ENCODE measurements at places on chromosomes 13 and 19.
A peak's percentile ranks its signal among the peaks of the same experiment; 100 is the strongest.

- no peak for DNase-seq
Measured at GRCh38 chr13:31207661-31208552, 8.1 kb downstream of the B3GLCT start.

DNA sequence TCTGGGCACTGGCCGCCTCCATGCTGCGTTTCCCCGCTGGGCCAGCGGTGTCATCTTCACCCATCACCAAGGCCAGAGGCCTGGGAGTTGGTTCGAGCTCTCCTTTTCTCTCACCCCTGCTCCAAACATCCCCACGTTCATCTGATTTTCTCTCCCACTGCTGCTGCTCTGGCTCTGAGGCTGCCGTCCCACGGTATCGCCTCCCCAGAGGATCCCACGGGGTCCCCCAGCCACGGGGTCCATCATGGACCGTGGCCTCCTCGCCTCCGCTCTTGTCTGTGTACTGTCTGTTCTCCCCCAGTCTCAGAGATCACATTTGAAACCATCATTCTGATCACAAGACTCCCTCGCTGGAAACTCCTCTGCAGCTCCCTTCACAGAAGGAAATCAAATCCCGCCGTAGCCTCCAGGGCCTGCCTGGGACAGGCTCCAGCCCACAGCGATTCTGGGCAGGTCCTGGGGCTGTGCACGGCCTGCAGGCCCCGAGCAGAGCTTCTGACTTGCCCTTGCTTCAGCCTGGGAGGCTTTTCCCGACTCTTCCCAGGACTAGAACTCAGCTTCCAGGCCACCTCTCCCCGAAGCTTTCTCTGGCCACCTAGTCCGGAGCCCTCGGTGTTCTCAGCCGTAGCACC is 64.2 kb downstream of the SOX1 start:
- no peak for DNase-seq

DNA sequence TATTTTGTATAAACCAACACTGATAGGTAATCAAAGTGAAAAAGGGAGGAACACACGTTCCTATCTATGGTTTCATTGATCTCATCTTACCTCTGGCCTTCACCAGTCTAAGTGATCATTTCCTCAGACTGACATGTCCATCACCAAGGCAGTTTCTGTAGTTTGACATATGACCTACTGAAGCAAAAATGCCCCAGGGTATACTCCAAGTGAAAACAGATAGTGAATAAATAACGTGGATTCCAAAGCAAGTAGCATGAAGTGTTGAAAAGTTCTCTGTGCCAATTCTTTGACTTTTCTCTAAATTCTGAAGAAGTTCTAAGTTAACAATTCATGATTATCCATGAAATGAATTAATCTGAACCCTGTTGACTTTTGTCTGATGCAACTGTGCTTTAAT is 334.2 kb upstream of the SGCG start:
- DNase-seq = no peak

DNA sequence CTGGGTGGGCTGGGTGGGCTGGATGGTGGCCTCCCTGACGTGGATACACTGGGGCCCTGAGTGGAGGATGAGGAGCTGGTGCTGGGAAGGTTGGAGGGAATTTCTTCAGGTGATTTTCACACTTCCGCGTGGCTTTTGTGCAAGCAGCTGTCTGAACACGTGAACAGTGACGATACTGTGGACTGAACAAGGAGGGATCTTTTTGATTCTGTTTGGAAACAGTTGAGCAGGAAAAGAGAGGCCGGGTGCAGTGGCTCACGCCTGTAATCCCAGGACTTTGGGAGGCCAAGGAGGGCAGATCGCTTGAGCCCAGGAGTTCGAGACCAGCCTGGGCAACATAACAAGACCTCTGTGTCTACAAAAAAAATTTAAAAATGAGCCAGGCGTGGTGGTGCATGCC is 9.1 kb upstream of the GTF2F1 start:
- DNase-seq = no peak

- no peak for DNase-seq
Measured at GRCh38 chr19:3778899-3779723, 7.1 kb downstream of the MATK start.

- no peak for DNase-seq
Measured at GRCh38 chr19:47133021-47133471, 2.4 kb downstream of the SAE1 start.

- DNase-seq = no peak
Measured at GRCh38 chr19:38692458-38693379, 45.3 kb downstream of the ACTN4 start.

DNA sequence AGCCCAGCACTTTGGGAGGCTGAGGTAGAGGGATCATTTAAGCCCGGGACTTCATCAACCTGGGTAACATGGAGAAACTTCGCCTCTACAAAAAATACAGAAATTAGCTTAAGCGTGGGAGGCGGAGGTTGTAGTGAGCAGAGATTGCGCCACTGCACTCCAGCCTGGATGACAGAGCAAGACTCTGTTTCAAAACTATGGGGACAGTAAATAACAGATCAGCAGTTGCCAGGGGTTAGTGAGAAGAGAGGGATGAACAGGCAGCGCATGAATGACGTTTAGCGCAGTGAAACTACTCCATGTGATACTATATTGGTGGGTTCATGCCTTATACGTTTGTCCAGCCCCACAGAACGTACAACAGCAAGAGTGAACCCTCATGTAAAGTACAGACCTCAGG is 7.1 kb upstream of the ICAM3 start:
- DNase-seq = peak; percentile 84

DNA sequence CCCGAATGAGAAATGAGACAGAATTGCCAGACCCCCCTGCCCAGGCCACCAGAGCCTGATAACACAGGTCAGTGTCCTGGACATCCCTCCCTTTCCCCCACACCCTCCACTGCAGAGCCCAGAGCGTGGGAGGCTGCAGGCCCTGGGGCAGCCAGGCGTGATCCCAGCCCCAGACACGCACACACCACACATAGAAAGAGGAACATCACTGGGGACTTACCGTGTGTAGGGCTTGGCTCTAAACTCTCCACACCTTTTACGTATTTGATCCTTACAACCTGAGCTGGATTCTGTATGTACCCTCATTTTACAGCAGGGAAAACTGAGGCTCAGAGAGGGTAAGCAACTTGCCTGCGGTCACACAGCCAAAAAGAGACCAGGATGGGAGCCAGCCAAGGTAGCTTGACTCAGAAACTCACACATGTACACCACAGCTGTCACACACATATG is 334 bp upstream of the ANGPTL6 start:
- DNase-seq = no peak

- DNase-seq = no peak
Measured at GRCh38 chr13:112014857-112015256, 52.1 kb upstream of the SOX1 start.

- no peak for DNase-seq
Measured at GRCh38 chr13:99322297-99323103, 15.3 kb upstream of the GPR183 start.

DNA sequence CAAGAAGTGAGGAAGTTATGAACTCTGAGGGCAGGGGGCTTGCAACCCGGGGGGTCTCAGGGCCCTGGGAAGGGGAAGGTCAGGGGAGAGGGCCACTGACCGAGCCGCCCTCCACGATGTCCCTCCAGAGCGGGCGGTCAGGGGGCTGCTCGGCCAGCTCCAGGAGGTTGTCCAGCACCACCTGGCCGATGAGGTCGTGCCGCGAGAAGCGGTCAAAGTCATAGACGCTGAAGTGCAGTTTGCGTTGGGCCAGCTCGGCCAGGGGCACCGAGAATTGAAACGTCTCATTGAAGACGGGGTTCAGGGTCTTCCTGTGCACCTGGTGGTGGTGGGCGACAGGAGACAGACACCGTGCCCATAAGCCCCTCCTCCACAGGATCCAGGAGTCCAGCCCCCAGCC is 10.5 kb downstream of the SYT3 start:
- no peak for DNase-seq

DNA sequence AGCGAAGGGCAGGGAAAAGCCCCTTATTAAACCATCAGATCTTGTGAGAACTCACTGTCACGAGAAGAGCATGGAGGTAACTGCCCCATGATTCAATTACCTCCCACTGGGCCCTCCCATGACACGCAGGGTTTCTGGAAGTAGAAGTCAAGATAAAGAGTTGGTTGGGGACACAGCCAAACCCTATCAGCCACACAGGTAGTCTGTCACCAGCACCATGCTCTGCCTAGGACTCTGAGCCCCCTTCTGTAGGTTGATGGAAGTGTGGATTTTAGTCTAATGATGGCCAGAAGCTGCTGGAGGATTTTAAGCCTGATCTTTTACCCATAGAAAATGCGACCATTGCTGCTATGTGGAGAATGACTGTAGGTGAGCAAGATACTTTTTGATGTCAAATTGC is 60.8 kb downstream of the ARHGEF7 start:
- DNase-seq = no peak

- DNase-seq = no peak
Measured at GRCh38 chr13:86933676-86934075, 737.5 kb upstream of the SLITRK5 start.

- no peak for DNase-seq
Measured at GRCh38 chr19:30235946-30236345, 136.2 kb upstream of the ZNF536 start.

DNA sequence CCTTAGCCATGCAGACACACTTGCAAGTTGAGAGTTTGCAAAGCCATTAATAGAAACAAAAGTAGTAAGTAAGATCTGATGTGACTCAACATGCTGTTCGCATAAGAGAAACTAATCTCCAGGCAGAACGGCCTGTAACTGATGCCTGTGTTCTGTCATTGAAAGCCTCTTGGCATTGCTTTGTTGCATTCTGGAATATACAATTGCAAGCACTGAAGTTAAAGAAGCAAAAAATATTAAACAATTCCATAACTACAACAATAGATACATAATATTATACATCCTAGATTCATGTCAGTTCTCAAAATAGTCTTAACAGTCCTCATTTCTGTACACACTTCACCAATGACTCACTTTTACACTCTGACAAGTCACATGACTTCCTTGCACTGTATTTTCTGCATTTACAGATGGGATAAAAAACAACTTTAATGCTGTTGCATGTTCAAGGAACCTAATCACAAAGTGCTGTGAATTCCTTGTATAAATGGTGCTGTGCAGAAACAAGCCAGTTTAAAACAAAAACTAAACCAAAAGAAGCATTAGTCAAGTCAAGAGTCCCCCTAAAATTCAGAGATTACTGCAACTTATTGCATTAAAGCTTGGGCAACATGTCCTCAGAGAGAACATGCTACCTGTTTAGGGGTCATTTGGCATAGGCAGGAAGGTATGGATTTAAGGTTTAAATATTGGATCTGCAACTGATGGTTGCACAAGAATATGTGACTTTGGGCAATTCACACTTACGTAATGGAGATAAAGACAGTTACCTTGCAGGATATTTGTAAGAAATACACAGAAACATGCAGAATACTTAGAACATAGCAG is 79.5 kb upstream of the SERP2 start:
- no peak for DNase-seq

DNA sequence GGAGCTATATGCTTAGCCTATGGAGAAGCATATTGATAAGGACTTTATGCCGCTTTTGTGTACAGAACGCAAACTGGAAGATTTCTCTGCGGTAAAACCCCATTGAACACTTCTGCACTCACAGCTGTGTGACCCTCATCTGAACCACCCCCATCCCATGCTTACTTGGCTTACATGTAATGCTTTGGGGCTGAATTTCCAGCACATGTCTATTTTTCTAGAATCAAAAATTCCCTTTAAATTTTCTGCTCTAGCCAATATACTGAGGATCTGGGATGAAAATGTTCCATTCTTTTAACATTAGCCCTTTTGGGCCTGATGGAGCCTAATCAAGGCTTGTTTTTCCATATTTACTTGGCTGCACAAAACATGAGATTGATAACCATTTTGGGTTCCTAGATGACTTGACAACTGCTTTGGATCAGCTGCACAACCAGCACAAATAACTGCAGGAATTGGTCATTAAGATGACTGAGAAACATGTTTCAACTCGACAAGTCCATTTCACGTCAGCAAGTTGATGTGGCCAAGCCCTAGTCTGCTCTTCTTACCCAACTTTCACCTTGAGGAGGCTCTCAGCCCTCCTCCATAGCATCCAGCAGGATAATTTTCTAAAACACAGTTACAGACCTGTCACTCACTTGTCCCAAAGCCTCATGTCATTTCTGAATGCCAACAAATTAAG is 52.4 kb downstream of the TNFSF11 start:
- no peak for DNase-seq

- DNase-seq = no peak
Measured at GRCh38 chr13:43237616-43238015, 214.2 kb downstream of the DNAJC15 start.

GRCh38 chr19:43901395-43902390 is 33.4 kb downstream of the ZNF45 start:
- DNase-seq = peak; percentile 80

DNA sequence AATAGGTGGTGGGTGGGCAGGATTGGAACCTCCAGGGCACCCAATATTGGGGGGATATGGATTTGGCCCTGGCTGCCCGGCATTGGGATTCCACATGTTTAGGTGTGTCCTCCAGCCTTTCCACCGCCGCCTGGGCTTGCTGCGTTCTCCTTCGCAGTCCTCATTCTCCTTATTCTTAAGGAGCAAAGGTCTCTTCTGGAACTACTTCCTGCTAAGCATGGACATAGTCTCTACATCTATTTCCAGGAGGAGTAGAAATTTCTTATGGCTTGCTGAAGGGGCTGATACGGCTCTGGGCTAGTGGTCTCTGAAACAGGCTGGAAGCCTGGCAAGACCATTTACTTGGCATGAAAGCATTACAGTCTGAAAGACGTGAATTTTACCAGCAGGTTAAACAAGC is 9.2 kb upstream of the FCGBP start:
- no peak for DNase-seq

DNA sequence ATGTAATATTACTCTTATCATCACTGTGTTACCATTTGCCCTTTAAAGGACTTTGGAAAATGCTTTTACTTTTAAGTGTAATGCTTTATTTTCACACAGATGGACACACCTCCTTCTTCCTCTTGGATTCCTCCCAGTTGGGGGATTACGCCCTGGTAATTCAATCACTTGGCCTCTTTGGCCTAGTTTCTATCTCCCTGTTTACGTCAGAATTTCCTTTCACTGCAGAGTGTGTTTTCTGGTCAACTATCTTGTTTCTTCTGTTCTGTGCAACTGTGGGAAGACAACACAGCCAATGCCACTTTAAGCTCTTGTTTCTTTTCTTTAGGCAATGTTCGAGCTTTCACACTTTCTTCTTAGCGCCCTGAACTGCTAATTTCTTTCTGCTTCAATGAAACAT is 257.3 kb upstream of the MAB21L1 start:
- no peak for DNase-seq

All from lower lobe of right lung (tissue), 2 donors.